ENCODE measurements at places on chromosomes 6 and 20.
A peak's percentile ranks its signal among the peaks of the same experiment; 100 is the strongest.

DNA sequence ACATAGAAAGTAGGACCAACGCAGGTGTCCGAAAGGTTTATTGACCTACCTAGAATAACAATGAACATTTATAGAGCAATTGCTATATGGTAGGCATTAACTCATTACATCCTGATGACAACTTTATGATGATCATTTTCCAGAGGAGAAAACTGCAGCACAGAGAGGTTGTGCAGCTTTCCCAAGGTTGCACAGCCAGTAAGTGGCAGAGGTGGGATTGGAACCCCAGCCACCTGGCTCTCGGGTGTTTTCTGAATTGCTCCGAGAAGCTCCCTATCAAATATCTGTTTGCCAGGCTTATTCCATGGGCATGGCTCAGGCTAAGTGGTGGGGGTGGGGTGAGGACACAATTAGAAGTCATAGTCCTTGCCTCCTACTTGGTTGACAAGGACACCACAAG lies 24.1 kb upstream of the NFATC2 start:
- DNase-seq: no peak

DNA sequence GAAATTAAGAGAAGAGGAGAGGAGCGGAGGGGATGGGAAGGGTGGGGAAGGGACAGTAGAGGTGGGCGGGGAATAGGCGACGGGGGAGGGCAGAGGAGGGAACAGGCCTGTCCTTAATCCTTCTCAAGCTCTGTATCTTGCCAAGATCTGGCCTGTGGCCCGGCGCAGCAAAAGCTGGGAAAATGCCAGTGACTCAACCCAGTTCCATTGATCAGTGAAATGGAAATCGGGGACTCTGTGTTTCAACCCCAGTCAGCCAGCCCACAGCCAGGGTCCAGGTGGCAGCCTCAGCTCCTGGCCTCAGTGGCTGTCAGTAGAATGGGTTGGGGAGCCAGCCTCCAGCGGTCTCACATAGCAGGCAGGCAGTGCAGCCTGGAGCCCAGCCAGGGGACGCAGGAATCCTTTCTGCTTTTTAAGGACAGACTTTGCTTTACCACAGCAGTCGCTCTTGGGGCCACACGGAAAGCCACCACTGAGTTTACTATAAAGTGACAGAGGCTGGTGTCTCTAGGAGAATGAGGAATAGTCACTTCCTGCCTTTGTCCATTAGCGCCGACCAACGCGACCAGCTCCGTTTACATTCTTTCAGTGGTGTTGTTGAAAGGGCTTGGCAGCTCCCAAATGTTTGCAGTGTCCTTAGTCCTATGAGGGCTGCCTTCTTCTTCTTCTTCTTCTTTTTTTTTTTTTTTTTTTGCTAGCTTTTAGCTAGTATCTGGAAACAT lies 128.0 kb downstream of the RIN2 start:
- DNase-seq: no peak

- DNase-seq: no peak
Observed at GRCh38 chr6:47258724-47259347, 50.9 kb downstream of the TNFRSF21 start.

DNA sequence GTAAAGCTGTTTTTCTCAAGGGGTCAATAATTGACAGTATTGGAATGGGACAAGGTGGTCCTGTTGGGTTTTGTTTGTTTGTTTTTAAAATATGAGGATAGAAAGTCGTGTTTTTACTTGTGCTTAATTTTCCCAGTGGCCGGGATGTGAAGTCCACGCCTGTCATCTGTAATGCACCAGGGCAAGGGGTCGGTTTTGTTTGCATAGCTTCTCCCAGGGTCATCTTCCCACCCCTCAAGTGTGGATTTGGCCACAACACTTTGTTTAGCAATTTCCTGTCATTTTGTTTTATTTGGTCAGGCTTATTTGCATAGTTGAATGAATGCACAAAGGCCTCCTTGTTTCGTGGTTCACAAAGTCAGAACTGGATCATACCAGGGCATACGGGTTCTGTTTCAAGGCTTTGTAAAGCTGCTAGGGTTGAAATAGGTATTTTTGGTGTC lies 29.8 kb downstream of the SYNJ2 start:
- DNase-seq: no peak

DNA sequence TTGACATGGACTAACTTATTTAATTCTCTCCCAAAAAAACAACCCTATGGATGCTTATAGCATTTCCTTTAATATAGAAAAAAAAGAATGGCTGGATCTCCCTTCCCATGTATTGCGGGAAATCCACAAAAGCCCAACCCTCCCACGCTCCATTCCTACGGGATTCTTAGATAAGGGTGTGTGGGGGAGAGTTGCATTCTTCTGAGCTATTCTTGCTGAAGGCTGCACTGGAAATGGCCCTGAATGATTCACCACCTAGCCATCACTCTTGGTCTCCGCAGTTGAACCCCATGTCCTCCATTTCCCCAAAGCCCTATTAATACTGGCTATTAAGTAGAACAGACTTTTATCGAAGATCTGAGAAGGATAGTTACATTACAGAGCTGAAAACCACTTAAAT lies 41.9 kb upstream of the ADGRF5 start:
- DNase-seq: no peak

GRCh38 chr6:36834576-36835341 lies 4.5 kb downstream of the CPNE5 start:
- DNase-seq: no peak

GRCh38 chr6:122009000-122009350 lies 390.5 kb upstream of the HSF2 start:
- DNase-seq: no peak

- peak; percentile 28 for DNase-seq
Observed at GRCh38 chr20:36273414-36274180, 32.5 kb upstream of the DLGAP4 start.

GRCh38 chr6:1802491-1803395 lies 193.0 kb downstream of the FOXC1 start:
- no peak for DNase-seq

GRCh38 chr6:158405933-158406332 lies 93.7 kb downstream of the TULP4 start:
- no peak for DNase-seq

GRCh38 chr6:97958134-97958533 lies 675.1 kb upstream of the MMS22L start:
- DNase-seq: no peak

DNA sequence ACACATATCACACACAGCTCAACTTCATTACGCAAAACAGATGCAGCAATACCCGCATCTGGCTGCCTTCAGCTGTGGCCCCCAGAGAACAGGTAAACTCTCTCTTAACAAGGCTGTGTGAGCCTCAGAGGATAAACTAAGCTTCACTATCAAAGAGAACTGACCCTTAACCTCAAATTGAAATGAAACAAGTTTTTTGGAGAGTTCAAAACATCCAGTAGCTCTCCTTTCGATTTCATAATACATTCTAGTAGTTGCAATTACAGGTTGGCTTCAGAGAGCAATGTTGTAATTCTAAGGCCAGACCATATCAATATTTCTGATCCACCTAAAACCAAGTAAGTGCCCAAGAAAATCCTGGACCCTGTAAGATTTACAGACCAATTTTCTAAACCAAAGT lies 113.5 kb downstream of the FAXC start:
- DNase-seq: no peak

GRCh38 chr6:107436881-107437280 lies 22.5 kb downstream of the PDSS2 start:
- DNase-seq: no peak

DNA sequence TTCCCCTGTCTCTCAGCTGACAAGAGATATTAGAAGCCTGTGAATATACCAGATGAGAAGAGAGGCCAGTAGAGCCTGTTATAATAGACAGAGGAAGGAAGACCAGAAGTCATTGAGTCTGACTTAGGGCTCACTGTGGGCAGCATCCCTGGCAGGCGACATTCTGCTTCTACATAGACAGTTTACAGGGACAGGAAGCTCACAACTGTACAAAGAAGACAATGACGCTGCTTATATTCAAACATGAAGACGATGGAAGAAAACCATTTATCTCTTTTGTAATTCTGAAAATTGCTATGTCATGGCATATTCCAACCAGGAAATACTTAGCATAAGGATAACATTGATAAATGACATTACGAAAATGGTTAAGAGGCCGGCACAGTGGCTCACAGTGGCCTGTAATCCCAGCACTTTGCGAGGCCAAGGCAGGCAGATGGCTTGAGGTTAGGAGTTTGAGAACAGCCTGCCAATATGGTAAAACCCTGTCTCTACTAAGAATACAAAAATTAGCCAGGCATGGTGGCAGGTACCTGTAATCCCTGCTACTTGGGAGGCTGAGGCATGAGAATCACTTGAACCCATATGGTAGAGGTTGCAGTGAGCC lies 170.9 kb downstream of the UBE3D start:
- no peak for DNase-seq

DNA sequence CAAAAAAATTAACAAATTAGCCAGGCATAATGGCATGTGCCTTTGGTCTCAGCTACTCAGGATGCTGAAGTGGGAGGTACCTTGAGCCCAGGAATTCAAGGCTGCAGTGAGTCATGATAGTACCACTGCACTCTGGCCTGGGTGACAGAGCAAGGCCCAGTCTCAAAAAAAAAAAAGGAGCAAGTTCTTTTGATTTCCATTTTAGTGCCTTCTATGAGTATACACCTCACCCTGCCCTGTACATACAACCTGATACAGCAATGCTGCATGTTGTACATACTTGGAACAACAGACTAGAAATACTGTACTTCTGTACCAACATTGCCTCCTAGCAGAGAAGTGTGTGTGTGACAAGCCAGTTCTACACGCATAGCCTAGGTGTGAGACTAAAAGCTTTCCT lies 97.3 kb upstream of the CARMIL1 start:
- no peak for DNase-seq

DNA sequence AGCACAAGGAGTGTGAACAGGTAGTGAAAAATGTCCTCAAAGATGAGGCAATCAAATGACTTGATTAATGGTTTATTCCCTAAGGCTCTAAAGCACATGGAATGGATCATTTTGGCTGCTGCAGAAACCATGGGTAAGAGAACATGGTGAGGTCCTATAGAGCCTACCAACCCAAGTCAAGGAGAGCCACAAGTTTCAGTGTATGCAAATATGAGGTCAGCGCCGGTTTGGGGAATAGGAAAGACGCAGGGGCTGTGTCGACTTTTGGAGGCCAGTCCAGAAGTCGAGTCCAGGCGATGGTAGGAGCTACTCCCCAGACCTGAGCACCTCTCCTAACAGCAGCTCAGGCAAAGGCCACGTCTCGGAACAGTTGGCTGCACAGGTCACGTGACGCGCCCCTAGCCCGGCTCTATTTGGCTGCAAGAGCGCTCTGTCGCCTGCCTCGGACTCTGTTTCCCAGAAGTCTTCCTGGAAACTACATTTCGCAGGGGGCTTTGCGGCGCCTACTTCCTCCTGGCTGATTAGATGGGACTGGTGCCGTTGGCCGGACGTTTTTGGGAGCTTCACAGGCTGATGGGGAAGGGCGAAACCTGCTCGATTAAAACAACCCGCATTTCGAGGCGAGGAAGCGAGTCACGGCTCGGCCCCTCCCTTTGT lies 74.4 kb upstream of the CHD6 start:
- DNase-seq: peak; percentile 89

DNA sequence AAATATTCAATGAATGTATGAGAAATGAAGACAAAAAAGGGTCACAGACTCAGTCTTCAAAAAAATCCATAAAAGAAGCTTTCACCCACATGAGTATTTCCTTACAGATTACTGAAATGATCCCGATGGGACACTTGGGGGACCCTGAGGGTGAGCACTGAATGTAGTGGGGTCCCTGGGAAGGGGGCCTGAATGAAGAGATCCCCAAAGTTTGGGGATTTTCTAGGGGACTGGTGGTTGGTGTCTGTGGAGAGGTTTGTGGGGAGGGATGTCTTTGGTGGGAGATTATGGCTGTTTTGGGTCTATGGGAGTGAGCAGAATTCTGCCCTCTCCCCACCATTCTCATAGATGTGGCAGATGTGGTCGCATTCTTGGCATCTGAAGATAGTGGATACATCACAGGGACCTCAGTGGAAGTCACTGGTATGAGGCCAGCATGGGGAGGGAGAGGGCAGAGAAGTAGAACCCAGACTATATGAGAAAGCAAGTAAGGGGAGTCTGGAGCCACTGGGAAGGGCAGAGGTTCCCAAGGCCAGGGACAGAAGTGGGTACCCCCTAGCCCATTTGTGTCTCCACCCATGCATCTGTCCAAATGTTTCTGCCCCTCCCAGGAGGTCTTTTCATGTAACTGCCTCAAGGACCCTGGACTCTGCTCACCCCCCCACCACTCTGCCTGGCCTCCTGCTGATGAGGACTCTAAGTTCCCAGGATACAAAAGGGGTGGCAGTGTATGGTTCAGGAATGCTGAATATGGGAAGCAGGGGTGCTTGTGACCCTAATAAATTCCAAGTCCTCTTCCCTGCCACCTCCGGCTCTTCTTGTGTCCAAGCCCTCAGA lies 1.8 kb downstream of the HSD17B8 start:
- DNase-seq: no peak

GRCh38 chr20:38412877-38413577 lies 22.1 kb downstream of the SNHG17 start:
- DNase-seq: no peak

DNA sequence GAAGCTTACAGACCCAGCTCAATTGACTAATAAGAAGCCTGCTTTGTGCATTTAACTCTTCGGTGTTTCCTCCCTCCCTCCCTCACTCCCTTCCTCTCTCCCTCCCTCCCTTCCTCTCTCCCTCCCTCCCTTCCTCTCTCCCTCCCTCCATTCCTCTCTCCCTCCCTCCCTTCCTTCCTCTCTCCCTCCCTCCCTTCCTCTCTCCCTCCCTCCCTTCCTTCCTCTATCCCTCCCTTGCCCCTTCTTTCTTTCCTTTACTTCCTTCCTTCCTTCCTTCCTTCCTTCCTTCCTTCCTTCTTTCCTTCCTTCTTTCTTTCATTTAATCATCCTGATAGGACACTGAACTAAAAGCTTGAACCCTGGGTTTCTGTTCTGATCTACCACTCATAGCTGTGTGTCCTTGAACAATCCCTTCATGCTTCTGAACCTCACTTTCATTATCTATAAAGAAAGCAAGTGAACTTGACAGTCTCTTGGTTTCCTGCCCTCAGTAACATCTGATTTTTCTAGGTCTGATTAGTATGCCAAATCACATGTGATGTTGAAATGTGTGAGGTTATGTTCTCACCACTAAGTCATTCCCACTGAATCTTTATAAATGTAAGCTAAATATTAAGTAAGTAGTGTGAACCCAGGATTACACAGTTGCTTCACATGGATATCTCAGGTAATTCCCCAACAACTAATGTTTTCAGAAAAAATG lies 132.3 kb upstream of the BMP2 start:
- no peak for DNase-seq

- DNase-seq: no peak
Observed at GRCh38 chr6:154555073-154555677, 44.7 kb upstream of the CNKSR3 start.

DNA sequence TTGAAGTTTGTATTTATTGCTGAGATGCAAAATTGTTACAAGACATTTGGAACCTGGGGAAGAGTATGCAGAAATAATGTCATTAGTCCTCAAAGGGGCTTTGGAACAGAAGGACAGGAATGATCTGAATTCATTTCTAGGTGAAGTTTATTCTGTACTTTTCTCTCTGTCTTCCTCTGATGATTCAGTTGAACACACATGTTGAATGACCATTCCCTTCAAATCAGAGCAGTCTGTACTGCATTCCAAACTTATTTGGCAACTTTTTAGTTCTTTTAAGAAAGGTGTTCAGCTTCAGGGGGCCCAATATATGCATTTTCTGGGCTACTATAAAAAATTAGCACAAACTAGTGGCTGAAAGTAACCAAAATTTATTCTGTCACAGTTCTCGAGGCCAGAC lies 213.9 kb upstream of the LAMP5 start:
- DNase-seq: no peak

- DNase-seq: no peak
Observed at GRCh38 chr6:24643920-24644319, 2.1 kb downstream of the KIAA0319 start.
